ENCODE measurements at places on chromosomes 6 and 20.
A peak's percentile ranks its signal among the peaks of the same experiment; 100 is the strongest.

- H3K4me3 ChIP-seq = no peak overlapping the region
- H3K4me1 ChIP-seq = peaks cover 47% of the 10 kb centered on the region
- DNase-seq = no peak
- no peaks in the 10 kb centered on the region for H3K36me3 ChIP-seq
- no peak overlapping the region for H3K27ac ChIP-seq
These were observed 13.3 kb upstream of the ITPR3 start for GRCh38 chr6:33607784-33608161.

DNA sequence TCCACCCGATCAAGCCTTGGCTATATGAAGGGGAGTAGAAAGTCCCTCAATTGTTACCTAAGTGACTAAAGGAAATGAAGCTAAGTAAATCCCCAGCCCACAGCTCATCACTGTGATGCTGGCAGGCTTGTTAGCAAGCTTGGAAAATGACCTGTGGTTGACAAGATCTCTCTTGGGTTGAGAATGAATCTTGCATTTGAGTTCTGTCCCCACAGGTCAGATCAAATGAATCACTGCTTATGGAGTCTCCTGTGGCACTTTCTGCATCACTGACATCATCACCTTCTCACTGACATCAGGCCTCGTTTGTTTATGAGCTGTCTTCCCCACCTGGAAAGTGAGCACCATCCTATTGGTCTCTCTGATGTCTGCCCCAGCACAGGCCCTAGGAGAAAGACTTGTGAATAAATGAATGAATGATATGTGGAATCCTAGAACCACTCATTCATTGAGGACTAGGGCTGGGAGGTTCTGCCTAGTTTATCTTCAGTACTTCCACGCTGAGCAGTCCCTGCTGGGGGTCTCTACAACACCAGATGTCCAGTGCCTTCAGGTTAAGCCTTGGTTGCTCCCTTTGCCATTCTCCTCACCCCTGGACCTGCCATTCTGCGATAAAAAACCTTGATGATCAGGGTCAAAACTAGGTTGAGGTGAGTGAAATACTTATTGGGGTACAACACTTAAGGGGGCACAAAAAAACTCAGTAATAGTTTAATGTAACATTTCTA, 318.4 kb upstream of the MOCS1 start:
- no peak overlapping the region for H3K4me3 ChIP-seq
- H3K4me1 ChIP-seq = peaks cover 12% of the 10 kb centered on the region
- no peak overlapping the region for H3K27ac ChIP-seq
- no peaks in the 10 kb centered on the region for H3K36me3 ChIP-seq
- DNase-seq = no peak

GRCh38 chr6:11366183-11366933, 133.9 kb upstream of the NEDD9 start:
- no peaks in the 10 kb centered on the region for H3K36me3 ChIP-seq
- H3K4me1 ChIP-seq = peaks cover 7% of the 10 kb centered on the region
- peak overlapping the region; percentile 77 for H3K27ac ChIP-seq
- no peak for DNase-seq
- H3K27me3 ChIP-seq = no peaks in the 10 kb centered on the region
- H3K4me3 ChIP-seq = no peak overlapping the region

DNA sequence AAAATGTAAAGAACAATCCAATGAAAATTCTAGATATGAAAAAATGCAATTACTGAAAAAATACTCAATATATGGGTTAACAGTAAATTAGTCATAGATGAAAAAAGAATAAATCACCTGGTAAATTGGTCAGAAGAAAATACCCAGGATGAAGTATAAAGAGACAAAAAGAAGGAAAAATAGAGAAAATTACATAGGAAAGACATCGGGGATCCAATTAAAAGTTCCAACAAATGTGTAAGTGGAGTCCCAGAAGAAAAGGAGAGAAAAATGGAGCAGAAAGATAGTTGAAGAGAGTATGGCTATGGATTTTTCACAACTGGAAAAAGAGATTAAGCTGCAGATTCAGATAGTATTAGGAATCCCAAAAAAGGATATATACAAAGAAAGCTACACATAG, 18.7 kb upstream of the UFL1 start:
- H3K27ac ChIP-seq = no peak overlapping the region
- H3K4me3 ChIP-seq = no peak overlapping the region
- DNase-seq = no peak
- H3K27me3 ChIP-seq = no peaks in the 10 kb centered on the region

DNA sequence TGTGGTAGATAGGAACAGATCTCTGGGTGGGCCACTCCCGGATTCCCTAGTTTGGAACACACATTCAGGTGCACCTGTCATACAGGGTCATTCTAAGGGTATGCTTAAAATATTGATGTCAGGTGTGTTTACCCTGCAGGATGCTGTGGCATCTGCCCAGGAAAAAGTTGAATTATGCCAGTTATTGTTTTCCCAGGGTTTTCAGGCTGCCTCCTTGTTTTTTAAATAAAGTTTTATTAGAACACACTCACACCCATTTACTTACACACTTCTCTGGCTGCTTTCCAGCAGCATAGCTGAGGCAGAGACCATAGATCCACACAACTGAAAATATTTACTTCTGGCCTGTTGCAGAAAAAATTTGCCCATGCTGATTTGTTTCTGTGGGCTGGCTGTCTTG, 76.5 kb downstream of the PHACTR3 start:
- no peaks in the 10 kb centered on the region for H3K27me3 ChIP-seq
- no peak for DNase-seq
- no peak overlapping the region for H3K27ac ChIP-seq
- no peak overlapping the region for H3K4me3 ChIP-seq
- H3K4me1 ChIP-seq = no peaks in the 10 kb centered on the region

- no peak for DNase-seq
- H3K4me3 ChIP-seq = no peak overlapping the region
- H3K4me1 ChIP-seq = no peaks in the 10 kb centered on the region
- no peak overlapping the region for H3K27ac ChIP-seq
- H3K27me3 ChIP-seq = no peaks in the 10 kb centered on the region
- H3K36me3 ChIP-seq = no peaks in the 10 kb centered on the region
These were observed 44.9 kb downstream of the ISM1 start for GRCh38 chr20:13265941-13266340.

- H3K4me1 ChIP-seq = no peaks in the 10 kb centered on the region
- no peak overlapping the region for H3K4me3 ChIP-seq
- DNase-seq = no peak
- H3K36me3 ChIP-seq = no peaks in the 10 kb centered on the region
These were observed 9.6 kb upstream of the SLC2A10 start for GRCh38 chr20:46699651-46700359.
